ENCODE measurements at places on chromosomes 2 and 18. TPM values are rescaled to one million over a fixed set of nuclear protein-coding genes. Genes with fewer than 3 reads are reported as not detected.

DNA sequence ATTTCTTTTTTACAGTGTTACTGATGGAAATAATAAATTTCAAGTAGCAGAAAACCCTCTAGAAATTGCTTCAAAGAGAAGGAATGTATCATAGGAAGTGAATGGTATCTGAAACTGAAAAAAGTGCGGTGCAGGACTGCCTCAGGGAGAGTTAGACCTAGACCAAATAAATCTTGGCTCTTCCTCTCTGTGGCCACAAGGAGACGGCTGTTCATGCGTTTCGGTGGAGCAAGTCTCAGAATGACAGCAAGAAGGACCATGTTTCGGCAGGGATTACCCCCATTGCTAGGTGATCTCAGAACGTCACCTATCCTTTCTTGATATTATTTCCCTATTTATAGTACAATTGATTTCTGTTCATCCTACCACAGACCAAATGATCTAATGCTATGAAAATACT, 522.3 kb downstream of the SOX11 start:
- DNase-seq = no peak

DNA sequence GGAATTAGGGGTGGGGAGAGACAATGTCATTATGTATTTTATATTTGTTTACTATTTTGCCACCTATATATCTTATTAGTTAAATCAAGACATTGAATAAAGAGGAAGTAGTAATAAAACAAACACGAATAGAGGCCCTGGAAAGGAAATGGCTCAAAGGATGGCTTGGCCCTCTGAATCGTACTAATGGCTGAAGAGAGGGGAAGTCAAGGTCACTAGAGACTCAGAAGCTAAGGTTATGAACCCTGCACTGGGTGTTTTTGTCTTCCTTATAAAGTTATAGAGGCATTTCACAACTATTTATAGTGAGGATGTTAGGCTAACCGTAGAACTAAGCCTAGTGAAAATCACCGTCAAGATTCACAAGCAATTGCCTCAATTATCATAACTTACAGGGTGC, 685.9 kb downstream of the ARHGAP15 start:
- no peak for DNase-seq

DNA sequence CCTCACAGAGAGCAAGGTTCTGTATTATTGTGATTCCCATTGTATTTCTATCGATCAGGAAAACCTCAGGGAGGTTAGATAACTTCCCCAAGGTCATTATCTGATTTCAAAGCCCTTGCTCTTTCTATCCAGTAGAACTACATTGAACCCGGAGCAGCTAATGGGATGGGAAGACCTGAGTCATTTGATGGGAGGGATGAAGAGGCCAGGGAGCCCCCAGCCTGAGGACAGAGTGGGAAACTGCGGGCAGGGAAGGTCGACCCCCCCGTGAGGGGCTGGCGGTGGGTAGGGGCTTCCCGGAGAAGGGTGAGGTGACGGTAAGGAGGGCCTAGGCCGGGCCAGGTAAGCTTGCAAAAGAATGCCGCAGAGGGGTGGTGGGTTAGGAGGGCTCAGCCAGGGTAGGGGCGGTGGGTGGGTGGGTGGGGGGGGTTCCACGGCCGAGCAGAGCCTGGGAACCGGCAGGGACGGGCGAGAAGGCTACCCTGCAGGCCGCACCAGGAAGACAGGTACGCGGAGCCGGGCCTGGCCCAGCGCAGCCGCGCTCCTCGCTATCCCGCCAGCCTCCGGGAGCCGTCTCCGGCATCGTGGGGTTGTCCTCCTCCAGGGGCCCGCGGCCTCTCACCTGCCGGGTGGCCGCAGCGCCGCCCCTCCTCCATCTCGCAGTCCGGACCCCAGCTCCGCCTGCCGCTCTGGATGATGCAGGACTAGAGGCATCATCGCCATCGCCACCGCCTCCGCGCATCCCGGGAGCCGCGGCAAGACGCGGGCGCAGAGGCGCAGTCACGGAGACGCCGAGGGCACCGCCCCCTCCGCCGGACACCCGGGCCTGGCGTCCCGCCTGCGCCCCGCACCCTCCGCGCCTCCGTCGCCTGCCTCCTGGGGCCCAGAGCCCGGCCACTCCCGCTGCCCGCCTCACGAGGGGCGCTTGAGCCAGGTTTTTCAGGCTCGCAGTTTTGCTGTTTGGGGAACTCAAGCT, at the start of gene GPR75:
TSS of gene GPR75 (minus strand) at position 762 of the 976 bp plus-strand sequence. CDS start 5,211 bp downstream, outside the sequence.
- DNase-seq = no peak

DNA sequence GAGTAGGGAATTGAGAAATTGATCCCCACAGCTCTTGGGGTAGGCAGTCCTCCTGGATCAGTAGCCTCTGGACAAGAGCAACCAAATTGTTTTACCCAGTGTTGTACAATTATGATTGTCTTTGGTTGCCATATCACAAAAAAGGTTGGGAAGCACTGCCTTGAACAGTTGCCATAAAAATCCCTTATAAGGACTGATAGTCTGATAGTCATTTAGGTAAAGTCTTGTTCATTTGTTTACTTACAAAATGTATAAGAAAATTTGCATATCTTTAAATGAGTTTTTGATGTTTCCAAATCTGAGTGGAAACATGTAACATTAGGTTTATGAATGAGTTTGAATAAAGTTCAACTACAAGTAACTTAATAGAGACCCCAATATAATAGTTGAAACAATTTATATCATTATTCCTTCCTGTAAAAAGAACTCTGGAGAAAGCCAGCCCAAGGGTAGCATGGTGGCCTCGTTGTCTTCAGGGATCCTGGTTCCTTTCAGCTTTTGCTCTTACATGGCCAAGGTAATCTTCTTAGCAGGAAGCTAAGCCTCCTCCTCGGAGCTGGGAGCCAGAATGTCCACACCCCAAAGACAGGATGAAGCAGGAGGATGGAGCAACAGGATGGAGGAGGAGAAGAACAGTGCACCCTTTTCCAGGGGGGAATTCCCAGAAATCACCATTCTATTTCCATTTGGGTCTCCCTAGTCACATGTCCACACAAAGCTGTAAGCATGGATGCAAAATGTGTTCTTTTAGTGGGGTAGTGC, 35.7 kb upstream of the NEMP2 start:
- DNase-seq = no peak

DNA sequence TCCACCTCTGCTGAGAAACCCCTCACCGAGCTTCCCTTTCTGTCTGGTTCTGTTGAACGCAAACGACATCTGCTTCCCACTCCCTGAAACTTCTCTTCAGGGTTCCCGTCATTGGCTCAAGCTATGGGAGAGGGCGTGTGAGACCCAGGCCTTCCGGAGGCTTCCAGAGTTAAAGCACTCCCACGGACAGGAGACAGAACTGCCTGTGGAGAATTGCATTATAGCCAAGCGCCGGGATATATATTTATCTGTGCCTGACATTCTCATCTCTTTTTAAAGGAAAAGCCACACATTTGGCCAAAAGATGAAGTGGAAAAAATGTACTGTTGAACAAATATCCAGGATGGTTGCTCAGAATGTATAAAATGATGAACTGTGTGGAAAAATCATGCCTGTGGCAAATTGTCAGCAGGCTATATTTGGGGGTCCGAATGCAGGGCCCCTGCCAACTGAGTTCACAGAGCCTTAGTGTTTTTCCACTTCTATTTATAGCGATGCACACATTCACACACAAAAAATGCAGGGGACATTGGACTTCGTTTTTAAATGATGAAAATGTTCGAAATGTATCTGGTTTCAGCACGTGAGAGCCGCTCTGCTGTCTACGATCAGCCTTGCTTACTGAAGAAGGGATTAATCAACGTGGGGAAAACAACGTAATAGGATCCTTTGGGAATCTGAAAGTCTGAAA, 59.5 kb downstream of the E2F6 start:
- no peak for DNase-seq

The SELENOI gene
- 2.7 TPM for polyA plus RNA-seq

The CENPA gene
- not detected for polyA plus RNA-seq
